CD8-positive, alpha-beta memory T cell (primary cell): ENCODE measurements at places on chromosomes 1 and 21.

DNA sequence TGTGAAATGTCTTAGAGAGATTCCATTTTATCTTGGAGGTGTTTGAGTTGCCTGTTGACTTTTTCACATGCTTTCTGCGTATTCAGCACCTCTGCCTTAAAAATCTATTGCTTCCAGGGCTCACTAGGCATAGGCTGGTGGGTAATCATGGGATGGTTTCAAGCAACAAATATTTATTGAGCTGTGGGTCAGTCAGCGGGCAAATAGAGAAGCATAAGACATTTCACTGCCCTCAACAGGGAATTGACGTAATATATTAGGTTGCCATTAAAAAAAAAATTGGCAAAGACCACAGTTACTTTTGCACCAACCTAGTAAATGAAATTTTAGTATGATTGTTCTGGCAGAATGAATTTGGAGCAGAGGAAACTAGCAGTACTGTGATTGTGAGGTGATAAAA lies 44.3 kb upstream of the NBL1 start:
- DNase-seq, result no peak

DNA sequence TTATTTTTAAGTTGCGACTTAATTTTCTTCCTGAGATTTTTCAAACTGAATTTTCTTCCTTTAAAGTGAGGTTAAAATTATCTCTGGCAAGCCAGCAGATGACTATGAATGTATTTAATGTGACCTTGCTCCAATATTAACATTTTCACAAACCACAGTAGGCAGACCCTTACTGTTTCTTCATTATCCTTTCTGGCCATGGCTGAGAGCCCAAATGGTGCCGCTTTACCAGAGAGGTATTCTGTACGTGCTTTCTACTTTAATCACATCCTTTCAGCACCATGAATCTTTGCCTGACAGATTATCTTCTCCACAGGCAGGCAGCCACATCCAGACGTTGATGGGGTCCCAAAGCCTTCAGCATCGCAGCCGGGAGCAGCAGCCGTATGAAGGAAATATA lies 129.6 kb downstream of the LRRC40 start:
- DNase-seq, result no peak

GRCh38 chr1:172960454-172961208 lies 90.1 kb downstream of the TNFSF18 start:
- DNase-seq, result no peak

- no peak for DNase-seq
Observed at GRCh38 chr1:44029260-44029910, 1.9 kb downstream of the SLC6A9 start.

DNA sequence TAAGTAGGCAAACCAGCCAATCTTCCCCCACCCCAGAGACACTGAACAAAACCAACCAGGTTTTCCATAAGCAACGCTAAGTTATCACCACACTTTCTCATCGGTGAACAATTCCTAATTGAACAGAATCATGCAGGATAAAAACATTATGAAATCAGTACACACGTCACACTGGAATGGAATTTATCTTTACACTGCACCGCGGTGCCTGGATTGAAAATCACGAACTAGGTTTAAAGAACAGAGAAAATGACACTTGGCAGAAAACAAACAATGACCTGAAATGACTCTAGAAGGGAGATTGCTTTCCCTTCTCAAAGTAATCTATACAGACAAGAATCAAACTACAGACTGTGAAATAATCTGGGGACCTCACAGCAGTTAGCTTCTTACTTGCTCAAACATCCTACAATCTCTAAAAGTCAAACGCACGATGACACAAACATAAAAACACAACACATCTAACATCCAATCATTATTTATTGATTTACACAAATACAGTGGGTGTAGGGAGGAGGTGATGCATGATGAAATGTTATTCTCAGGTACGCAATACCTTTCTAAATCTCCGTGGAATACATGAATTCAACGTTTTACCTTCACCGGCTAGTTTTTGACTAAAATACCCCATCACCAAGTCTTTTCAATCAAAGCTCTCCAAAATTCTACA lies 1.9 kb downstream of the EIF4G3 start:
- no peak for DNase-seq

GRCh38 chr1:29264773-29265389 lies 28.6 kb downstream of the PTPRU start:
- no peak for DNase-seq

GRCh38 chr1:6166221-6166620 lies 13.9 kb downstream of the CHD5 start:
- DNase-seq, result no peak

DNA sequence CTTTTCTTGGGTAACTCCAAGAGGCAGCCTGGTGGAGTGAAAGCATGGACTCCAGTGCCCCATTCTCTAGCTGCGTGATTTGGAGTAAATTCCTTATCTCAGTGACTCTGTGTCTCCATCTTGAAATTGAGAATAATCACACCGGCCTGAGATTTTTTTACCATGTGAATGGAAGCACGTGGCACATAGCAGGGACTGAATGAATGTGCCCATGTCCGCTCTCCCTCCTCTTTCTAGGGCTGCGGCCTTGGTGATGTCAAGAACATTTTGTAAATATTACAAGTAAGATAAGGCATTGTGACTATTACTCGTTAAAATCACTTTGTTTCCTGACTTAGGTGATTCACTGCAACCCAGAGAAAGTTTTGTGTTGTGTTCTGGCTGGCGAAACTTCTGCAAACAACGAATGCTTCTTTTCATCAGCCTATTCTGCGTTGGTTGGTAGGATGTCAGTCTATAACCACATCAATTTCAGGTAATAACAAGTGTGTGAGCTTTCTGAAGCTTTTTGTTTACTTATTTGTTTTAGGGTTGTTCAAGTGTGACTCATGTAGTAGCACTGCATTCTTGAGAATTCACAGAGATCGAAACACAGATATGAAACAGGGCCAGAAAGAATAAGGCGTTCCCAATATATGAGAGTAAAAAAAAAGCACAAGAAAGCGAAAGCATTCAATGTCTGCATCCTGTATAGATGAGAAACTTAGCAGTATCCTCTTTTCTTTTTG lies 135.7 kb upstream of the SLC45A1 start:
- no peak for DNase-seq

GRCh38 chr1:116330342-116330652 lies 42.7 kb upstream of the ATP1A1 start:
- DNase-seq, result no peak

DNA sequence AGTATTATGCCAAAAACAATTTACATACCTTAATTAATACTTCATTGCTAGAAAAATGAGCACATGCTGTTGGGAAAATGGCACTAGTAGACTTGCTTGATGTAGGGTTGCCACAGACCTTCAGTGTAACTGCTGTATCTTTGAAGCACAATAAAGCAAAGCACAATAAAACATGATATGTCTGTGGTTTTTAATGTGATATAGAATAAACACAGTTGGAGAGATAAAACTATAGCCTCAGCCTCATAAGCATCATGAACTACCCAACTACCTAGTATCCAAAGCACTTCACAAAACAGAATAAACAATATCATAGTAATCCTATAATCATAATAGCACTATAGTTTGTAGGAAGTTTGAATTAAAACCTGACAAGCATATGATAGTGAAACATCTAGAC lies 143.5 kb downstream of the SYT14 start:
- DNase-seq, result no peak

GRCh38 chr21:44006017-44006619 lies 6.0 kb upstream of the TRAPPC10 start:
- DNase-seq, result no peak
